ENCODE measurements at places on chromosomes 2 and 18.

DNA sequence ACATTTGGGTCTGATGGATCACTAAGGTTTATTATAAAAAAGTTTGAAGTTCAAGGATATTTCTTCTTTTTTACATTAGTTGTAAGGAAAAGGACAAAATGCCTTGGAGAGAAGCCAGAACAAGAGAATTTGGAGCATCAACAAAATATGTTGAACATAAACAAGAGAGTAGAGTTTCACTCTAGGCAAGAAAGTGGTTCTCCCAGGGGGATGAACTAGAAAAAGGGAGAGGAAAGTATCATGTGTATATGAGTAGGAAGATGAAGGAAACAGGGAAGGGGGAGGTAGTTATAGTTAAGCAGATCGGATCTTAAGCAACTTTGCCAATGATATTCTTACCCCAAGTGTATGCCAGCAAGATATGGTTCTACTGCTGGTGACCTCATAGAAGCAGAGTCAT lies 63.8 kb upstream of the GALNT3 start:
- DNase-seq = no peak

- DNase-seq = no peak
Observed at GRCh38 chr18:2776601-2777000, 70.2 kb upstream of the EMILIN2 start.

DNA sequence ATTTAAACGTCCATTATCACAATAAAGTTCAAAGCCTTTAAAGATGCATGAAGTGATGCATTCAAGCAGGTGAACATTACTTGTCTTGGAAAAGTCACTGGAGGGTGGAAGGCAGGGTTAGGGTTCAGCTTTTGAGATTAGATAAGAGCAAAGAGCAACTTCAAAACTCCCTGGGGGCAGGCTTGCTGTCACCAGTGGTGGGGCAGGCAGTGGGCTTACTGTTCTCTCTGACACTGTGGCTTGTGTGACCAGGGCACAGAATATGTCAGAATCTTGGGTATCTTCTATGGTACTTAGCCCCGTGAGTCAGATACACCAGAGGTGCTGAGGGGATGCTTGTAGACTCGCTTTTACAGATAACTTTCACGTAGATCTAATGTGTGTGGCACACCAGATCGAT lies 52.8 kb downstream of the WIPF1 start:
- DNase-seq = no peak

DNA sequence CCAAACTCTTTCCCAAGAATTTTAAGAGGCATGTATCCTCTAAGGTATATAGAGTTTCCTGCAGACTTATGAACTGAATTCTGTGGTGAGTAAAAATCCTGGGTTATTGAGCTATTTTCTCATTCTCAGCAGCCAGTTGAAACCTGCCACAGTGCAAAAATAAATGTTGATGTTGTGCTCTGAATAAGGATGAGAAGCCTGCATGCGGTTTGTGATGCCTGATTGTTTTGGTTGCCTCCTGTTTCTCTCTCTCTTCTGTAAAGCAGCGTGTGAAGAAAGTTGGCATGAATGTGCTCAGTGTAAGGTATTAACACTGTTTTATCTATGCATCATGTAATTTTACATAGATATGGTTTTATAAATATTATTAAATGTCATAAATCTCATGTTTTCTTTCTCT lies 452.6 kb downstream of the CDH2 start:
- no peak for DNase-seq

DNA sequence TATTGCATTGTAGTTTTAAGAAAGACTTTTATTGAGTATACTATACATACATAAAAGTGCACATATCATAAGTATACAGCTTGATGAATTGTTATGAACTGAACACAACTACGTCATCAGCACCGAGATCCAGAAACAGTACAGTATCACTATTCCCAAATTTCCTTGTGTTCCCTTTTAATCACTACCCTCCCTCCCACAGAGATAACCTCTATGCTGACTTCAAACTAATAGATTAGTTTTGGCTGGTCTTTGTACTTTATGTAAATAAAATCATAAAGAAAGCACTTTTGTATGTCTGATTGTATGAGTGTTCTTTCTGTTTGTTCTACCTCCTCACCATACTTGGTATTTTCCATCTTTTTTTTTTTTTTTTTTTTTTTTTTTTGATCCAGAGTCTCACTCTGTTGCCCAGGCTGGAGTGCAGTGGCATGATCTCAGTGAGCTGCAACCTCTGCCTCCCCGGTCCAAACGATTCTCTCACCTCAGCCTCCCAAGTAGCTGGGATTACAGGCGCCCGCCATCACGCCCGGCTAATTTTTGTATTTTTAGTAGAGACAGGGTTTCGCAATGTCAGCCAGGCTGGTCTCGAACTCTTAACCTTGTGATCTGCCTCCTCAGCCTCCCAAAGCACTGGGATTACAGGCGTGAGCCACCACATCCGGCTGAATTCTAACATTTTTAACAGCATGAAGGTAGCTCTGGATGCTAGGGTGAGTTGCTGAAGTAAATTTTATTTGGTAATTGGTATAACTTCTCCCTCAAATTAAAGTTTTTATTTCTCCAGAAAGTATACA lies 43.3 kb upstream of the RAB1A start:
- DNase-seq = no peak

All from NCI-H2081 (cell line).